ENCODE measurements at places on chromosomes 7 and 10.

DNA sequence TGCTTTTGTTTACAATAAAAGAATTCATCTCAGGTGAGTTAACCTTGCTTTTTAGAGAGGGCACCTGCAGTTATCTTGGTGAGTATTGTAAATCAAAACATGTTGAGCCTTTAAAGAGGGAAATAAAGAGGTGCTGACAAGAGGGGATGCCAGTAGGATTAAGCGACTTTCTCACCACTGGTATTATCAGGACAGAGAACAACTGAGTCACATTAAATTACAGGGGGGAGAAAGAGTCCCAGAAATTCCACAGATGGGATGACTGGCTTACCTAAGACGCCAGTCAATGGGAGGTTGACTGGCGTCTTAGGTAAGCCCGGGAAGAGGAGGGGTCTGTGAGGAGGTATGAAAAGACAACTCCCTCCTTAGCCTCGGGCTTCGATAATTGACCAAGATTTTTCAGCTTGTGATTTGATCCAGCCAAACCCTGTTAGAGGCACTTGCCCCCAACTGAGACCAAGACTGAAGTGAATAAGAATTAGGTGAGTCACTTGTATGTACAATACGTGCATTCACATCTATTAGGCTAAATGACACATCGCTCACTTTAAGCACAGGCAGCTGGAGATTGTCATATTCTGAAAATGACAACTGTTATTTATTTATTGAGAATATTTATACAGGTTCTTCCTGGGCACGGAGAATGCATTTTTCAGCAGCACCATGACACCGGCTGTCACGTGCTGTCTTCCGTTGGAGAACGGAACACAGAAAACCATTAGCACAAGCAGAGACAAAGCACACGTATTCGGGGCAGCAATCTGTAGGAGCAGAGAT is 117.6 kb downstream of the SEM1 start:
- DNase-seq, result no peak

DNA sequence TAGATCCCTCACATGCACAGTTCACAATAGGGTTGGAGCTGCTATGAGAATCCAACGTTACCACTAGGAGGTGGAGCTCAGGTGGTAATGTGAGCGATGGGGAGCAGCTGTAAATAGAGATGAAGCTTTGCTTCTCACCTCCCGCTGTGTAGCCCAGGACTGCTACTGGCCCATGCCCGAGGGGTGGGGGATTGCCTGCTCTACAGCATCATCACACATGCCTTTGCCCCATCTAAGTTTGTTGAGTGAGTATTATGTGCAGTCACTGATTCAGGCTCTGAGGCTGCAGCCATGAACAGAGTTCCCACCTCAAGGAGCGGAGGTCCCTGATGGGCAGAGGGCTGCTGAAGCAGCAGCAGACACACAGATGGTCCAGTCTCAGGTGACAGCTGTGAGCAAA is 94.1 kb downstream of the CHST15 start:
- DNase-seq, result no peak

DNA sequence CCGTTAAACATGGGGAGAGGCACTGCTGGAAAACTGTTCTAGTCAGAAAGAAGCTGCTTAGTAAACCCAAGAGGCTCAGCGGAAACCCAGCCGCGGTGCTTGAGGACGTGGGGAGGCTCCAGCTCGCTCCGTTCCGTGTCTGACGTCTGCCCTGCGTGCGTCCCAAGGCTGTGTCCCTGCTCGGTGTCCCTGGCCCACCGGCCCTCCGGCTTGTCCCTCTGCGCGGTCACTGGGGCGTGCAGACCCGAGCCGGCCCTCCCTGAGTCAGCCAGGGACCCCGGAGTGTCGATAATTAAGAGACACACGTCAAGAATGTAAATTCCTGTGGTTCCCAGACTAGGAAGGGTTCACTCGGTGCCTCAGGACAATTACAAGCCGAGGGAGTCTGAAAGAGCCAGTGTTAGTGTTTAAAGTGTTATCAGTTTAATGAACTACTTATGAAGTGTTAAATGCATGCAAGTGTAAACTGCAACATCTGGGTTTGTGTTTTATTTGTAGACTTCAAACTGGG is 98.9 kb downstream of the WDR11 start:
- no peak for DNase-seq

- DNase-seq, result no peak
Observed at GRCh38 chr10:87775766-87776165, 42.3 kb downstream of the ATAD1 start.

- DNase-seq, result no peak
Observed at GRCh38 chr7:155221547-155221946, 76.1 kb upstream of the INSIG1 start.

DNA sequence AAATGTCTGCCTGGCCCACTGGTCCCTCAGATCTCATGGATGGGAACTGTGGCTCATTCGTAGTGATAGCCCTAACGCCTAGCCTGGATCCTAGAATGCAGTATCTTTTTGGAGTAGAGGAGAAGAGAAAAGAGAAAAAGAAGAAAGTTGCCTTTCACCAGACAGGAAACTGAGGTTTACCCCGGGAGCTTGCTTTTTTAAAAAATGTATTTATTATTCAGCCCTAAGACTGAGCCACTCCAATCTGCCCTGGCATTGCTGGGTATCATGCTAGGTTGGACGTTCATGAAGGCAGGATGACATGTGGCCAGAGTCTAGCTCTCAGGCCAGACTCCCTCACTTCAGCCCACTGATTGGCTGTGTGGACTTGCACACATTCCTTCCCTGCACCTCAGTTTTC is 21.5 kb upstream of the C10orf105 start:
- no peak for DNase-seq

DNA sequence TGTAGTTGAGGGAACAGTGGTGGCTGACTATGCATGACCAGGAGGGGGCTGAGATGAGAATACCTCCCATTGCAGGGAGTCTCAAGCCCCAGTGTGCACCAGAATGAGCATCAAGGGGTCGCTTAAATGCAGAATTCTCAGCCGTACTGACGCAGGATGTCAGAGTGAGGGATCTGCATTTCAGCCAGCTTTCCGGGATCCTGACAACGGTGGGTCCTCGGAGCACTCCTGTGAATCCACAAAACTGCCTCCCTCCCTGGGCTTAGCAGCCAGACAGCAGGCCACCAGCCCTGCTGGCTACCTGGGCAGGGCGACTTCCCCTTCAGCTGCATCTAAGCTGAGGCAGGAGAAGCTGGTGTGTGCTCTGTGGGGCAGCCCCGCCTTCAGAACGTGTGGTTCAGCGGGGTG is 21.8 kb upstream of the LOXL4 start:
- no peak for DNase-seq

- peak; percentile 57 for DNase-seq
Observed at GRCh38 chr7:143295870-143296269, 7.7 kb downstream of the CASP2 start.

GRCh38 chr7:106947244-106947728 is 82.2 kb downstream of the PIK3CG start:
- peak; percentile 83 for DNase-seq

All from dermis microvascular lymphatic vessel endothelial cell (primary cell).